ENCODE measurements at places on chromosomes 11 and 22.

DNA sequence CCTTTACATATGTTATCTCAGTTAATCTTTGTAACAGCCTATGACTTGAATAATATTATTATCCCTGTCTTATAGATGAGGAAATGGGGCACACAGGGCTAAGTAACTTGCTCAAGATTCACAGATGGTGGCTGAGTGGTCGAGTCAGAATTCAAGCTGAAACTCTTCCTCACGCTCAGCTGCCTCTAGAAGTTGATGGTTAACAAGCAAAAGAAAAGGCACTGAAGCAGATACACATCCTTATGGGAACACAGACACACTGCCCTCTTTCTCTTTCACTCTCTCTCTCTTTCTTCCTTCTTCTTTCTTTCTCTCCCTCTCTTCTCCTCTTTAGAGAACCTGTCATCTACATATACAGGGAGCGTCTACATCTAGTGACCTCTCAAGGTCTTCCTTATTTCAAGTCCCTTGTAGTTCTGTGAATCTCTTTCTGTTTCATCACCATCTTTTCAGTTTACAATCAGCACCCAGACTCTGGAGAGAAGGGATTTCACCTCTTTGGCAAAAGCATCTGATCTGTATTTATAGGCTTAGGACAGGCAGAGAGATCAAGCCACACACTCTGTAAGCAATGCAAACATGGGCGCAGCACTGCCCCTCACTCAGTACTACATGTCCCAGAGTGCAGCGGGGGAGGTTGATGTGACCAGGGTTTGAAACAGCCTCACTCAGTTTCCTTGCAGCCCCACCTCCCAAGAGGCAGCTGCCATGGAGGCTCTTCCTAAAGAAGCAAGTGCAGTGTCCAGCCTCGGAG, 75.7 kb downstream of the GRAMD1B start:
- DNase-seq = no peak

DNA sequence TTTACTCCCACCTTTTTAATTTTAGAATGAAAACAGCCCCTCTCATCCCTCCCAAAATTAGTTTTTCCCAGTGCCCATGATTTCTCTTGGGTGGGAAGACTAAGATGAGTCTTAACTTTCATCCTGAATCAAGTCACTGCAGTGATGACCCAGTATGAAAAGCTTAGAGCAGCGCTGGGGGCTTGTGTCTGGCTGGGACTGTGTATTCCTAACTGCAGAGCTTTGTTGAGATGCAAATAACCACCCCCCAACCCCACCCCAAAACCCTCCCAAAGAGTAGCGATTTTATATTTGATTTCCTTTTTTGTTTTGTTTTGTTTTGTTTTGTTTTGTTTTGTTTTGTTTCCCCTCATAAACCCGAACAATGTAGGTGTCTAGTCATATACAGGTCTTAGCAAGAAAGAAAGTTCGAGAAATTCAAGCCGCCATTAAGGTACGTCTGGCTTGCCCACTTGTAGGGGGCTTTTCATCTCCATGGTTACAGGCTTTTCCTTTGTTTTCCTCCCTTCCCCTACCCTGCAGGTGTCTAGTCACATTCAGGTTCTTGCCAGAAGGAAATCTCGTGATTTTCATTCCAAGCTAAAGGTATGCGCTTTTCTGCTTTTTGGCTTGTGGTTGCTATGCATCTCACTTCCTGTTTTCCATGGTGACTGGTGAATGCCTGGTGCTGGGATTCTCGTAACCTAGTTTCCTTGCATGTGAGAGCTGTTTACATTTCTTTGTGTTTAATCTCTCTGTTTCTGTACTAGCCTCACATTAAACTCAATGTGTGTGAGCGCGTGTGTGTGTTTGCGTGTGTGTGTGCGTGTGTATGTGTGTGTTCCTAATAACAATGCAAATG, 144.6 kb upstream of the RASSF10 start:
- DNase-seq = no peak

DNA sequence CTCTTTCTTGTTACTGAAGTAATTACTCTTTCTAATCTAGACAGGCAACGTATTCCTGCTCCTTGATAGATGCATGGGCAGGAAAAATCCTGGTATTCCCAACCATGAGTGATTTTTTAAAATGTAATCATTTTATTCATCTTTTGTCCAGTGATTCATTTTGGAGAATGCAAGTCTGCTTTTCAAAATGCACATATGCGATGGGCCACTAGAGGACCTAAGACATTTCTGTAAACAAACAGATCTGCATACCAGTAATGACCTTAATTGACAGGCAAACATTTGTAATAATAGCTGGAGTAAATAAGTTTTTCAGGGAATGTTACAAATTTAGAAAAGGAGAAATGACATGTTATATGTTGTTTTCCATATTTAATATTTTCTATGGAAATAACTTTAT, 1167.6 kb downstream of the JRKL start:
- DNase-seq = no peak

DNA sequence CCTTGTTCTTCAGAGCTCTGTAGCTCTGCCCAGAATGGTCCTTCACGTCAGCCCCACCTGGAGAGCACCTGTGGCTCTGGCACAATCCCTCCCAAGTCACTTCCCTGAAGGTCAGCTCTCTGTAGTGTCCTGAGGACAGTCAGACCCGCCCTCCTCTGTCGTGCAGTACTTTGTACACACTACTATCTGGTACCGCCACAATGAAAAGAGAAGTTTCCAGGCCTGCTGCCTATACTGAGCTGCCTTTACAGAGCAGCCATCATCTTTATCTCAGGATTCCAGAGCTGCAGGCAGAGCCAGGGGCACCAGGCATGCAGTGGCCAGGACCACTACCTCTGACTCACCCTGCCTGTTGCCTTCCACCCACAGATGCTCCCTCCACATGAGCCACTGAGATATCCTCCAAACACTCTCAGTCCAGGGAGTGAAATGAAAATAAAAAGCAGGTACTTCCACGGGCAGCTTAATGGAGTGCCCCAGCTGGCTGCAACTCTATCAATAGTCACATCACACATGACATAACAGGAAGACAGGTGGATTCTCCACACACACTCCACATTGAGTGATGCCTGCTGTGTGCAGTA, 7.3 kb downstream of the PACSIN2 start:
- no peak for DNase-seq

- DNase-seq = no peak
Observed at GRCh38 chr11:125123194-125123946, 11.9 kb upstream of the TMEM218 start.

- DNase-seq = no peak
Observed at GRCh38 chr11:117814766-117815261, 9.7 kb downstream of the FXYD2 start.

Data from stimulated activated CD4-positive, alpha-beta T cell treated with anti-CD3 and anti-CD28 coated beads, Interleukin-12 subunit alpha, Interleukin-12 subunit beta, amount 100 ng/mL, for 24 hours (primary cell).